ENCODE measurements at places on chromosomes 11 and 22. TPM values are rescaled to one million over a fixed set of nuclear protein-coding genes. Genes with fewer than 3 reads are reported as not detected.
A peak's percentile ranks its signal among the peaks of the same experiment; 100 is the strongest.

- DNase-seq = no peak
Measured at GRCh38 chr22:41471568-41471967, 2.7 kb downstream of the ACO2 start.

DNA sequence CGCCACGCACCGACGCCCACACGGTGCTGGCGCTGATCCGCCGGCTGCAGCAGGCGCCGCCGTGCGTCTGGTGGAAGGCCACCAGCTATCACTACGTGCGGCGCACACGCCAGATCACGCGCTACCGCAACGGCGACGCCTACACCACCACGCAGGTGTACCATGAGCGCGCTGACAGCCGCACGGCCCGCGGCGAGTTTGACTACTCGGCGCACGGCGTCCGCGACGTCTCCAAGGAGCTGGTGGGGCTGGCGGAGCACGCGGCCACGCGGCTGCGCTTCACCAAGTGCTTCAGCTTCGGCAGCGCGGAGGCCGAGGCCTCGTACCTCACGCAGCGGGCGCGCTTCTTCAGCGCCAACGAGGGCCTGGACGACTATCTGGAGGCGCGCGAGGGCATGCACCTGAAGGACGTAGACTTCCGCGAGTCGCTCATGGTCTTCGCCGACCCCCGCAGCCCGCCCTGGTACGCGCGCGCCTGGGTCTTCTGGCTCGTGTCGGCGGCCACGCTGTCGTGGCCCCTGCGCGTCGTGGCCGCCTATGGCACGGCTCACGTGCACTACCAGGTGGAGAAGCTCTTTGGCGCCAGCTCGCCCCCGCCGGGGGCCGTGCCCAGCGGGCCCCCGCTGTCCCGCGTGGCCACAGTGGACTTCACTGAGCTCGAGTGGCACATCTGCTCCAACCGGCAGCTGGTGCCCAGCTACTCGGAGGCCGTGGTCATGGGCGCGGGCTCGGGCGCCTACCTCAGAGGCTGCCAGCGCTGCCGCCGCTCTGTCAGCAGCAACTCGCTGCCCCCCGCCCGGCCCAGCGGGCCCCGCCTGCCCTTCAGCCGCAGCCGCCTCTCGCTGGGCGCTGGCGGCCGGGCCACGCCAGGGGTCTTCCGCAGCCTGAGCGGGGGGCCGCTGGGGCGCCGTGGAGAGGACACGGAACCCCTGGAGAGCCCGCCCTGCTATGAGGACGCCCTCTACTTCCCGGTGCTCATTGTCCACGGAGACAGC is 3.2 kb downstream of the TMEM151A start:
- DNase-seq = peak; percentile 50

DNA sequence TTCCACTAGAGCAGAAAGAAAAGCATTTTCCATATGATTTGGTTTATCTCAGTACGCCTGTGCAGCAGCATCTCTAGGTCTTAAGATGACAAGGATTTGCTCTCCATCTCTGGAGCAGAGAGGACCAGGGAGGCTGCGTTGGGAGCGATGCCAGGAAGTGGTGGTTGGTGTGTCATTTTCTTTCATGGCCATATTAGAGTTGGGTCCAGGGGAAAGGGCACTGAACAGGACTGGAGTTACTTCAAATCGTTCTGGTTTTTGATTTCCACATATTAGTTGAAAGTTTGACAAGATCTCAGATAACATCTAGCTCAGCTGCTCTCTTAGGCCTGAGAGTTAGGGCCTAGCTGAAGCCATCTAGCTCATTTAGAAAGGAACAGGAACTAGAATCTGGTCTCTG is 157.7 kb downstream of the ADAMTS15 start:
- no peak for DNase-seq

DNA sequence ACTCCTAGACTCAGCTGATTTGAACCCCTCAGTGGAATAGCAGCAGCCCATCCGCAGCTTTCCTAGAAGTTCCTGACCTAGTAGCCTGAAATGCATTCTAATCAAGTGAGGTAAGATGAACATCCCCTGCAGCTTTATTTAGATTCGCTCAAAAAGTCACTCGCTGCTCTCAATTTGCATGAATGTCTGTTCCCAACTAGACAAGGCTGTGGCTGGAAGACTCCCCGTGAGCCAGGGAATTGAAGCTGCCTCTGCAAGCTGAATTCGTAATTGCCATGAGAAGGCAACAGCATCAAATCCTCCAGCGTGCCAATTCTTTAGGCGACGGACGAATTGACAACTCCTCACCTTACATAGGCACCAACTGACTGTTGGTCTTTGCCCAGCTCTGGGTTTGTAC is 17.1 kb upstream of the SCN3B start:
- no peak for DNase-seq

- no peak for DNase-seq
Measured at GRCh38 chr11:35641171-35641897, 21.2 kb upstream of the TRIM44 start.

Gene FADS3
- 21.0 TPM for total RNA-seq

DNA sequence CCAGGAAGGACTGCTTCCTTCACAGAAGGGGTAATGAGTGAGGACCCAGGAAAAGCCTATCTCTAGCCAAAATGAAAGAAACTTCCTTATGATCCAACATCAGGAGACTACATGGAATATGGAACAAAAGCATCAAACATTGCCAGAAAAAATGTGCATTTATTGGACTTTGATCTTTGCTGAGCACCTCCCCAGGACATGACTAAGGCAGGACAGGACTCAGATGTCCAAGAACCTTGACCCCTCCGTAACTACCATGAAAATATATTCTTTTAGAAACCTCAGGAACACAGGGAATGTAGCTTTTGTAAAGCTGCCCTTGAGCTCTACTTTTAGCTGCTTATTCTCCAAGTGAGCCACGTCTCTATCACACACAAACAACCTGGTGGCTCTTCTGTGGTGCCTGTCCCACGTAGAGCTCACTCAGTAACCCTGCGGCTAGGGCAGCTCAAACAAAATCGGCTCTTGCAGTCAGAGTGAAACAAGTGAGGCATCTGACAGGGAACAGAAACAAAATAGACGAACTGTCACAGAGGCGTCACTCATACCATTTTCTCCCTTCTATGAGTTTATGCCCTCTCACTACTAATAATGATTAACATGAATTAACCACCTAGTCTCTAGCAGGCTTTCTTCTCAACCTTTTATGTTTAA is 471.5 kb upstream of the API5 start:
- no peak for DNase-seq

DNA sequence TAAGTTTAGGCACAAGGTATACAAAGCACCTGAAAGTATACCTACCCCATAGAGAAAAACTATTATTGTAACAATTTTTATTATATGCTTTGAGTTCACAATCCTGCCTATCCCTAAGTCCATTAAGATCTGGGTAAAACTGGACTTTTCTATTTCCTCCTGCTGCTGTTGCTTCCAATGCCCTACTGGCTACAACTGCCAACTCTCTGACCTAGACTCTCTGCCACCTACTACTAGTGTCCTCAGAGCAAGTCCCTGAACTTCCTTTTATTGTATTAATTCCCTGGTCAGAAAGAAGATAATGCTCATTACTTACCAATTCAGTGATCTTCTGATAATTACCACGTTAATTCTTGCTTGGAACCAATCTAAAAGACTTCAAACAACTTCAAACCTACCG is 70.3 kb downstream of the RBFOX2 start:
- DNase-seq = no peak

Gene MMP11
- 2.0 TPM for total RNA-seq

Gene E2F8
- total RNA-seq = 5.1 TPM

Gene MYRF
- 10.2 TPM for total RNA-seq

Gene DDB1
- 152 TPM for total RNA-seq

- DNase-seq = no peak
Measured at GRCh38 chr11:45048870-45049691, 97.4 kb upstream of the PRDM11 start.

Measured in mucosa of descending colon (tissue), 3 donors.